ENCODE measurements at places on chromosomes 5 and 9. TPM values are rescaled to one million over a fixed set of nuclear protein-coding genes. Genes with fewer than 3 reads are reported as not detected.

GRCh38 chr5:115657881-115658233, 32.0 kb upstream of the TMED7 start:
- peak; percentile 38 for DNase-seq

- no peak for DNase-seq
These were observed 21.1 kb upstream of the ISCA1 start for GRCh38 chr9:86303316-86303975.

DNA sequence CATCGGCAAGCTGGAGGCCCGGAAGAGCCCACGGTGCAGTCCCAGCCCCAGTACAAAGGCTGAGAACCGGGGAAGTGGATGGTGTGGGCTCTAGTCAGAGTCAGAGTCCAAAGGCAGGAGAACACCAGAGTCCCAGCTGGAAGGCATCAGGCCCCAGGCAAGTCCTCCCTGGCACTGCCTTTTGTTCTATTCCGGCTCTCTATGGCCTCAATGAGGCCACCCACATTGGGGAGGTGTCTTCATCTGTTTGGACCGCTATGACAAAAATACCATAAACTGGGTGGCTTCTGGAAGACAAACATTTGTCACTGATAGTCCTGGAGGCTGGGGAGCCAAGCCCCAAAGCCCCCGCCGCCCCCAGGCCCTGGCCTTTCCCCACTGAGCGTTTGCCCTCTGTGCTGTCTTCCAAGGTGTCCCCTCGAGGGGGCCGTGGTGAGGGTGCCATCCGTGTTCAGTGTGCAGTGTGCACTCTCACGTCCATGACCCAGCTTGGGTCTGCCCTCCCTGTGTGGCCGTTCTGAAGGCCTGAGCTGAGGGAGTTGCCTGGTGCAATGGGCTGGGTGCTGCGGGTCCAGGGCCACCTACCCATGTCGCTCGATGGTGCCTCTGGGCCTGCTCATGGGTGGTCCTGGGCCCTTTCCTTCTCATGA, 99.1 kb upstream of the PPP1R26 start:
- DNase-seq: no peak

- no peak for DNase-seq
These were observed 20.7 kb upstream of the GRPEL2 start for GRCh38 chr5:149324641-149325040.

DNA sequence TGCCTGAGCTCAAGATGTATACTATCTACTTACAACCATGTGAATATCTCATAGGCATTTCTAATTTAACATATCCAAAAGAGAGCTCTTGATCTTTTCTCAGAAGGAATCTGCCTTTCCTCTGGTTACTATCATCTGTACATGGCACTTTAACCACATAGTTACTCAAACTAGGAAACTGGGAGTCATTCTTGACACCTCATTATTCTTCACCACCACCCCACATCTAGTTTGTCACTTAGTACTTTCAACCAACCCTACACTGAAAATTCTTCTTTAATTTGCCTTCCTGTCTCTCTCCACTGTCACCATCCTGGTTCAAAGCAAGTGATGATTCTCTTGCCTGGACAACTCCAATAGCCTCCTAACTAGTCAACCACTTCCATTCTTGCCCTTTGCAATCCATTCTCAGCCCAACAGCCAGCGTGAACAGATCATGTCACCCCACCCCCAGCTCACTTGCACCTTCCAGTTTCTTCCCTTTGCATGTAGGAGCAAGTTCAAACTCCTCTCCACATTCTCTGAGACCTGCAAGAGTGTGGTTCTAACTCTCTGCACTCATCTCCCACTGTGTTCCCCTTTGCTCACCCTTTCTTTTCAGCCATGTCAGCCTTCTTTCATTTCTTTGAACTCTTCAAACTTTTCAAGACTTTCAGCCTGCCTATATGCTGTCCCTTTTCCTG, 17.3 kb upstream of the SMAD5 start:
- no peak for DNase-seq

DNA sequence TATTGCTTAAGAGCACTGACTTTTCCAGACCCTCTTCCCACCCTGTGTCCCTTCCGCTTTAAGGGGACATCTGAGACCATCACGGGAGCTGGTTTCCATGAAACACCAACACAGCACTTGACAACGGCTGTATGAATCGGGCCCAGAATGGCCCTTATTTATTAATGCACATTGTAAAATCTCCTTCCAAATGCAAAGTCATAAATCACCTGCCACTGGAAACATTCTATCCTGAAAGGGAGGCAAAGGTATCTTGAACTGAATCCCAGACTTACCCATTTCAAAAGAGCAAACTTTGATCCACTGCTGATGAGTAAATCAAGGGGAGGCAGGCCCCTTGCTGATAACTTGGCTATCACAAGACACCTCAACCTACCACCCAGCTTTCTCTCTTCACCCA, 37.4 kb downstream of the SHB start:
- DNase-seq: no peak

The PHF24 gene
- polyA plus RNA-seq: not detected

The RNF183 gene
- polyA plus RNA-seq: not detected

The MBLAC2 gene
- polyA plus RNA-seq: 4.4 TPM

The PRRX2 gene
- 2.7 TPM for polyA plus RNA-seq

Data from A549 (cell line).